ENCODE measurements at places on chromosomes 2 and 18.
A peak's percentile ranks its signal among the peaks of the same experiment; 100 is the strongest.

DNA sequence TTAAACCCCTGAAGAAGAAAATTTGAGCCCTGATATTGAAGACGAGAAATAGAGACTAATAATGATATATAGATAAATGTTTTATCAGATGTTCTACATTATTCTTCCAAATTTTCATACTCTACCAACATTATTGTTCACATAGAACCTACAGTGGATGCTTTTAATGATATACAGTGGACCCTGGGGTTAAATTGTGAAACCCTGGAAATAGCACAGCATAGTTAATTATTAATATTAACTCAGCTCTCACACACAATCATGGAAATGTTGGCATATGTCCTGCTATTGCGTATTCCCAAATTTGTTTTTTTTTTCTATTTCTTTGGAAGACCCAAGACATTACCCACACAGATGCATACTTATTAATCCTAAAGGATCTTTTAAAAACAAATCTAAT, 579.9 kb downstream of the CCDC85A start:
- DNase-seq: no peak

- no peak for DNase-seq
Observed at GRCh38 chr2:28188436-28188835, 204.2 kb upstream of the FOSL2 start.

DNA sequence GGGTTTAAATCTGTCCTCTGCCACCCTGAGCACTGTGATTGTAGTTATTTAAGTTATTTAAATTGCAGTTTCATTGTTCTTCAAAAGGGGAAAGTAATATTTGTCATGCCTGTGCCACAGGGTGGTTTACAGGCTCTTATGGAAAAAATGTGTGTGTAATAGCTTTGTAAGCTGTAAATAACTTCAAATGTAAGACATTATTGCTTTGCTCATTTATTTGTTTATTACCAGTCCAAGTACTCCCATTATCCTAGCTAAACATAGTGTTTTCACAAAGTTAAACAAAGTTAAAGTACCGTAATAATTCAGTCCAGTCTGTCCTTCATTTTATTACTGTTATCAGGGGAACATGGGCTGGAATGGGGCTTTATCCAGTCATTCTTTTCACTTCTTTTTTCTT, 43.4 kb upstream of the IGFBP2 start:
- DNase-seq: no peak

DNA sequence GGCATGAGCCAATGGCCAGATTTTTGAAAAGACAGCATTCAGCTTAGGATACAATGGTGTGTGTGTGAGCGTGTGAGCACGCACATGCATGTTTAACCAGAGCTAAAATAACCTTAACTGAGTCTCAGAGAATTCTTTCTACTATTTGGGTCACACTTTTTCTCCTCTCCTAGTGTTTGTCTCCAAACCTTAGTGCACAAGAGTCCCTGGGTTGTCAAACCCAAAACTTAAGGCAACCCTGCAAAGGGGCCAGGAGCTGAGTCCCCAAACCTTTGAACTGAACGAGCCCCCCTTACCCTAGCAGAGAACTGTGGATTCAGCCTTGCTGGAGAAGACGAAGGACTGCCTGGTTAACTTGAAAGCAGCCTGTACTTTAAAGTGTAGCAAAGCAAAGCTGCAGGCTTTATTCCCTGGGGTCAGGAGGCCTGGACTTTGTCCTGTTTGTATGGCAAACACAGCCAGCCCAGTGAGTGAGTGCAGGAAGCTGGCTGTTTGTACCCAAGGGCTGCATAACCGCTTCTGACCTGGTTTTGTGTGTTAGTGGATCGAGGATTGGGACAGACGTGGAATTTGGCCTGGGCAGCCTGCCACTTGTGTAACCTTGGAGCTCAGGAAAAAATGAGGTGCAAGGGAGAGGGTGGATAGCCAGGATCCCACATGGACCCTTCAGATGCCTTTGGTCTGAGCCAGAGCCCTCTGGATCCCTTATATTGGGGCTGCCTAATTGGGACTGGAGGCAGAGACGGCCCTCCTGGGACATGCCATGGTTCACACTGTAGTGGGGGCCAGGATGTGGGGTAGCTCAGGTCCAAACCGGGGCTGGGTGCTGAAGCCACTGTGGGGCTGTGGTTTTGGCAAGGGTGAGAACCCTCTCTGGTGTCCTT, 6.4 kb upstream of the PSMD1 start:
- DNase-seq: peak; percentile 83

GRCh38 chr18:63979409-63979920, 9.6 kb downstream of the SERPINB8 start:
- no peak for DNase-seq

GRCh38 chr2:11582862-11583752, 49.3 kb downstream of the GREB1 start:
- DNase-seq: peak; percentile 22

- DNase-seq: no peak
Observed at GRCh38 chr2:112972423-112973086, 5.3 kb upstream of the IL36G start.

- no peak for DNase-seq
Observed at GRCh38 chr2:201176081-201176481, 6.9 kb upstream of the CASP10 start.

DNA sequence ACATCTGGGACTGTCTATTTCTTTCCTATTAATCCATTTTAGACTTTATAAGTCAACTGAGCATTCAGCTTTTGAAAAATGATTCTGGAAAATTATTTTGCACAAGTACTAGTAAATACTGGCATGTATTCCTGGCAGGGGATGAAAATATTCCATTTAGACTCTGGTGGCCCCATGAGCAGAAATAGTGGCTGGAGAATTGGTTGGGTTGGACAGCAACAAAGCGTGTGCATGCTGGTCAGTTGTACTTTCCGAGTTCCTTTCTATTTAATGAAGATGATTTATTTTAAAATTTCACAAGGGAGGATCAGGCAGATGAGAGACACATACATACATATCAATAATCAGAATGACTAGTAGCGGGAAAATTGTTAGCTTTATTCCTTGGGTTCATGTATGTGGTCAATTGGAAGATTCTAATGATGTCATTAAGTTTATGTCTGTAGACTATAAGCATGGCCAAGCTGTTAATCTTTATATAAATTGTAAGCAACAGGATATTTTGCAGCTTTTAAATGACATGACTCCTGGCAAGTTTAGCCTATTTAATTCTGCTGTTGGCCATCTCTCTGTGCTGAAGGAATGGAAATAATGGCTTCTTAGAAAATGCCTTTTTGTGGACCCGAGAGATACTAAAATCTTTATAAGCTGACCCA, 541.6 kb downstream of the SLC4A3 start:
- no peak for DNase-seq

GRCh38 chr2:152506843-152507242, 171.9 kb downstream of the FMNL2 start:
- no peak for DNase-seq

Data from NK-92 treated with Interleukin-12 subunit alpha and Interleukin-12 subunit beta, amount 100 ng/mL, for 24 hours (cell line).